ENCODE measurements at places on chromosomes 12 and 14.
A peak's percentile ranks its signal among the peaks of the same experiment; 100 is the strongest.

DNA sequence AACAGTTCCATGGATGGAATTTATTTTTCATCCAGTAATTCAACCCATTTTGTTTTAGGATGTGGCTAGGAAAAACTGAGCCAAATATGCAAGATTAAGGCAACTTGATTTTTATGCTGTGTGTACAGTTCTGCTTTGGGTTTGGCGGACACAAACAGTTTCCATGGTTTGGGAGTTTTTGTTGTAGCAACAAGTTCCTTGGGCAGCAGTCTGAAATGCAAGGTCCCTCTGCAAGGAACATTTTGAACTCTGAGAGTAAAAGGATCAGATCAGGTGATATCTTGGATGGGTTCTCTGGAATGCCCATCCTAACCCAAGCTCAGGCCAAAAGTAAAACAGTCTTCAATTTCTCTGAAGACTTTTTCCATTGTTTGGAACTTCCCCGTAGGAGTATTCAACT, 161.2 kb downstream of the TMX1 start:
- DNase-seq, result no peak

GRCh38 chr12:39581592-39581991, 38.0 kb downstream of the ABCD2 start:
- DNase-seq, result no peak

DNA sequence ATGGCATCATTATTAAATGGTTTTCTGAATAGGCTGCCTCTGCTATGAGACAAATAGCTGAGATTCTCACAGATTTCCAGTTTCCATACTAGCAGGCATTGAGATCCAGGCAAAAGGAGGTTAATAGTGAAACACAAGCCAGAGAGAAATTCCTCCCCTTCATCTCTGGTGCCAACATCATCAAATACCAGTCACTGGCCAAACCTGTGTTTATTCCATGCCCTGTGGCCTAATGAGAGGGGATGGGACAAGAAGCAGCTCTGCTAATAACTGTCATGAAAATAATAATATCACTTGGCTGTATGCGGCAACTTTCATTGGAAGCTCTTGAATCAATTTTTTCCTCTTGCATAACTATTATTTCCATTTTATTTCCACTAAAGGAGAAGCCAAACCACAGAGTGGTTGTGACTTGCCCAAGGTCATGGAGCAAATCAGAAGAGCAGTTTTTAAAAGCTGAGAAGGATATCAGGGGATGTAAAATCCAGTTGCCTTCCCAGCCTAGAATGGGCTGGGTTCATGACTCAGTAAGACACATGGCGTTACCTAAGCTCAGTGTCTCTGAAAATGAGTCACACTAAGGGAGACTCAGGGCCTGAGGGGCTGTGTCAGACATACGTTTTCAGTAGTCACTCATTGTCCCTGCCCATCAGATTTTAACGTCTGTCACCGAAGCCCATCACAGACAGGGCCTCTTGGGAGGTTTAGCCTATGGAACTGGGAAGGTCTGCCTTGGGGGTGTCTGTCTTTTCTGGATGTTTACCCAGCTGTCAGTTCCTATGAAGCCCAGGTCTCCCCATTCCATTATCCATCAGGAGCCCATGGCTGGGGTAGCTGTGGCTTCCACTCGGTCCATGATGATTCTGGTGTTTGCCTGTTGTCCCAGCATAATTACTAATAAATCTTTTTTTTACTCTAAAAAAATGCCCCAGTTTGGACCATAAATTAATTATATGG, 208.8 kb upstream of the EEA1 start:
- DNase-seq, result no peak

- no peak for DNase-seq
Measured at GRCh38 chr14:77114609-77115008, 16.6 kb downstream of the CIPC start.

- no peak for DNase-seq
Measured at GRCh38 chr12:26374934-26375680, 179.7 kb downstream of the SSPN start.

GRCh38 chr12:11846488-11846887, 197.0 kb downstream of the ETV6 start:
- no peak for DNase-seq

DNA sequence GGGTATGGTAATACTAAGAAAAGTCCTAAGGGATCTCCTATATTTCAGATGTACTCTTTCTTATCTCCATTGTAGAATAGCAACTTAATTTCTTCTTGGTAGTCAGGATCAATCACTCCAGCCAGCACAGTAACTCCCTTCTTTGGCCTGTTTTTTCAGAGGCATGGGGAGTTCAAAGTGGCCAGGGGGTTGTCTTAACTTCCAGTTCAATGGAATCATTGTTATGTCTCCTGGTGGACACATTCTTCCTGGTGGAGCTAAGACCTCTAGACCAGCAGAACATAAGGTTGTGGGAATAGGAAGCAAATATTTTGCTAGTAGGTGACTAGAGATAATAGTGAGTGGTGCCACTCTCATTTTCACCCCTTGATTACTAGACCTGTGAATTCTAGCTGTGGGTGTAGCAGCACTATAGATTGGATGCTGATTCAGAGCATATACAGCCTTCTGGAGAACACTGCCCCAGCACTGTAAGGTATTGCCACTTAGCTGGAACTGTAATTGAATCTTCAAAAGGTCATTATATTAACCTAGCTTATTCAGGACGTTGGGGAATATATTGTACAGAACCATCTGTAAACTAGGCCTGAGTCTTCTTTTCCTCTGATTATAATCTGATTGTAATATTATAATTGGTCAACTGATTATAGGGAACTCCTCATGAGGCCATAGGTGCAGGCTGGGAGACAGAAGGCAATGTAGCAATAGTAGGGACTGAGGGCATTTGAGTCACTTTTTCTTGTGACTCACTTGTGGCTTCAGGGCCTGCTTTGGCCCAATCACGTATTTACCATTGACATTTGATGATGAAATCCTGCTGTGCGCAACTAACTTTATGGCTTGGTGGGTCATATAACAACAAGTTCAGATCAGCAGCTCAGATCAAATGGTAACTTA, 60.2 kb upstream of the ATP2B1 start:
- DNase-seq, result no peak

GRCh38 chr12:45327823-45328383, 112.0 kb downstream of the ANO6 start:
- no peak for DNase-seq

DNA sequence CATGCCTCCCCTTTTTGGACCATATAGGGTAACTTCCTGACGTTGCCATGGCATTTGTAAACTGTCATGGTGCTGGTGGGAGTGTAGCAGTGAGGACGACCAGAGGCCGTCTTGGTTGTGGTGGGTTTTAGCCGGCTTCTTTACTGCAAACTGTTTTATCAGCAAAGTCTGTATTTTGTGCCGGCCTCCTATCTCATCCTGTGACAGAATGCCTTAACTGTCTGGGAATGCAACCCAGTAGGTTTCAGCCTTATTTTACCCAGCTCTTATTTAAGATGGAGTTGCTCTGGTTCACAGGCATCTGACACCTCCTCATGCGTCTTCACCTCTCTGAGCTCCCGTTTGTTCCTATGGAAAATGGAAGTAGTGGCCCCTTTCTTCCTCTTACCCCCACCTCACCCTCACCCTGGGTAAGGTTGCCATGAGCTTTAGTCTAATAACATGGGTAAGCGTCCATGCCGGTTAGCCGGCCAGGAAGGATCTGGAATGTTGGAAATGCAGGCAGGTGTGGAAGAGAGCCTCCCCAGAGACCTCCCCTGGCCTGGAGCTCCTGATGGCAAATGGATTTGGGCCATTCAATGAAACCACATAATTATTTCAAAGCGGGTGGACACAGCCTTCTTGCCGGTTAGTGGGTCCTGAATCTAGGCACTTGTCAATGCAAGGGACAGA, 18.6 kb downstream of the HHIPL1 start:
- DNase-seq, result no peak

DNA sequence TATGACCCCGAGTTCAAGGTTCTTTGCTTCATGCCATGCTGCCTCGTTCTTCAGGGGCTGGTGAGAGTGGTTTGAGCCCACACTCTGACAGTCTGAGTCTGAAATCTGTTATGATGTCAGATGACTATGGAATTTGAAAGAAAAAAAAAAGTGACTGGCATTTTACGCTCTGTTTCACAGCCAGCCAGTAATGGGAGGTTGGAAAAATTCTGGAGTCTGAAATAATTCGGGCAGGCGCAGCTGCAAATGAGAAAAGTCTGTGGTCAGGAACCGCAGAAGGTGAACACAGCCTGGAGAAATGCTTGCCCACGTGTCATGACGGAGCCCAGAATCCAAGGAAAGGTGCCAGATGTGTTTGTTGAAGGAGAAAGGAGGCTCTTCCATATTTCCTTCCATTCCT, 269.8 kb upstream of the PWP1 start:
- DNase-seq, result no peak

DNA sequence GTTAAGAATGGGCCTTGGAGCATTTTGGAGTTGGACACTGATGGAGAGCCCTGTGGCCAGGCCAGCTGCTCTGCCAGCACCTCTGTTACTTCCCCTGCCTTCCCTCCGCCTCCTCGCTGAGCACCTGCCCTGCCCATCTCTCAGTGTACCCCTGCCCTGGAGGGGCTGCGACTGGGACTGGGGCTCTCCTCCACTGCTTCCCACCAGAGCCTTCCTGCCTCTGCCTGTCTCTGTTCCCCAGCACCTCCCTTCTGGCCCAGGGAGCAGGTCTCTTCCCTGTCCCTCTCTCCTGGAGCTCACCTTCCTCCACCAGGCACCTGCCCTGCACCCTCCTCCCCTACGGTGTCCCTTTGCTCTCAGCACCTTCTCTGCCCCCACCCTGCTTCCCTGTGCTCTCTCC, 62.1 kb downstream of the WDR20 start:
- no peak for DNase-seq

- DNase-seq, result no peak
Measured at GRCh38 chr14:90561920-90562319, 165.1 kb downstream of the CALM1 start.

DNA sequence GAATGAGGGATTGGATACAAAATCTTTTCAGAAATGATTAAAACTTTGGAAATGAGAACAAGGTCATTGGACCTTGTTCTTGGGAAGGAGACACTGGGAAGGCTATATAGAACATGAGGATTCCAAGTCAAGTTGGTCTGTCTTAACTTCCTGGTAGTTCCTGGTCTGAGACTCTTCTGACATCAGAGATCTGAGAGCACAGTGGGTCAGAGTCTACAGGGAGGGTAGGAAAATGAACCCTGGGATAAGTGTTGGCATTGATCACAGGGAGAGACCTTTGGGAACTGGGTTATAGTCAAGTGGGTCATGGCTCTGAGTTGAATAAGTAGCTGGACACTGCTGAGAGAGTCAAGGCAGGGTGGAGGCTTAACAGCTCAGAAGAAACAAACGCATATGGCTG, 17.3 kb upstream of the KCNA1 start:
- no peak for DNase-seq

- DNase-seq, result no peak
Measured at GRCh38 chr14:64574371-64575107, 24.8 kb downstream of the PPP1R36 start.

DNA sequence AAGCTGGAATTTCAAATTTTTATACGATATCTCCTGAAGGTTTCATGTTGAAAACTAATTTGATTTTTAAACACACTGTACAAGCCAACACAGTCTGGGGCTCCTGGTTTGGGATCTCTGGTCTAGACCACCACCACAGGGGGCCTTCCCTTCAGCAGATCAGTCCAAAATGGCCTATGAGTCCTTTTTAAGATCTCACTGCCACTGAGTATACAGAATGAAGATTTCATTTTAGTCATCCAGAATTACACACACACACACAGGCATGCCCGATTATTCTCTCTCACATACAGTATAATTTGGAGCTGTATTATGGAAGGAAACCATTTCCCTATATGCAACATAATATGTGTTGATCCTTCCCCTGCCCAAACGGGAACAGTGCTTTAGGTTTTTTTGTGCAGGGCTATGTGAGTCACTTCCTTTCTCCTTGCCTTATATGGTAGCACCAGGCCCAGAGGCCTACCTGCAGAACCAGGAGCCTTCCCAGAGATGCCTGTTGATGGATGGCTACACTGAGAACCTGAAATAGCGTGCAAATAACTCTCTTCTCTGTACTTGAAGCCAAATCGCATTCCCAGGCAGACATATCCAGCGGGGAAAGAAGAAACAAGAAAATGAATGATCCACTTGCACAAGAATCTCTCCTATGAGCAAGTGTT, 28.1 kb upstream of the WNK1 start:
- peak; percentile 45 for DNase-seq

GRCh38 chr12:125738211-125738610, 673.0 kb downstream of the AACS start:
- no peak for DNase-seq

DNA sequence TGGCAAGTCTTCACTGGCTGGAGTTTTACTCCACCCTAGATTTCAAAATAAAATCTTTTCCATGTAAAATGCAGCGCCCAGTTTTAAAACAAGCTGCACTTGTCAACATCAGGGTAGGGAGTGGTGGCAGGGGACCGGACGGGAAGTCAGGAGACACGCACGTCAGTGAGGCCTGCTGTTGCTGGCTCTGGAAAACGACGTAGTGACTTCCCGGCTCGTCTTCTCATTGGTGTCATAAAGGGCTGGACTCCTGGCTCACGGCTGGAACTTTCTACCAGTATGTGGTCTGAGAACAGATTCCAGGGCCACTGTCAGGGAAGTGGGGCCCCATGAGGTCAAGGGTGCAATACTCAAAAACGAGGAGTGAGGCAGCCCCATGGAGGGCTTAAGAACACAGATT, 64.2 kb upstream of the FOXN3 start:
- no peak for DNase-seq

DNA sequence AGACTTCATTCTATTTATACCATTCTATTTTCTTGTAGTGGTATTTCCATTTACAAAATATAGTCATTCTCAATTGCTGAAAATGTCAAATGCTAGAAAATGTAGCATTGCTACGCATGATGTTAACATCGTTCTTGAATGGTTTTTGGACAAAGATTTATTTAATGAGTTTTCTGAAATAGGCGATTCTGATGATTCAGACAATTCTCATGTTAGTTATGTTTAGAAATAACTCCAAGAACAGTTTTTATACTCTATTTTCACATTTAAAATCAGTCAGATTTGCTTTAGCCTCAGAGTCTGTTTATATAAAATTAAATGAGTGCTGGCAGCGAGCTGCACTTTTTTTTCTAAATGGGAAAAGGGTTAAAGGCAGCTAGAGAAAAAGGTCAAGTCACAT, 414.8 kb upstream of the MGAT4C start:
- DNase-seq, result no peak

GRCh38 chr14:84704601-84705000, 825.3 kb upstream of the FLRT2 start:
- DNase-seq, result no peak

- no peak for DNase-seq
Measured at GRCh38 chr12:63525831-63526230, 142.5 kb downstream of the DPY19L2 start.

DNA sequence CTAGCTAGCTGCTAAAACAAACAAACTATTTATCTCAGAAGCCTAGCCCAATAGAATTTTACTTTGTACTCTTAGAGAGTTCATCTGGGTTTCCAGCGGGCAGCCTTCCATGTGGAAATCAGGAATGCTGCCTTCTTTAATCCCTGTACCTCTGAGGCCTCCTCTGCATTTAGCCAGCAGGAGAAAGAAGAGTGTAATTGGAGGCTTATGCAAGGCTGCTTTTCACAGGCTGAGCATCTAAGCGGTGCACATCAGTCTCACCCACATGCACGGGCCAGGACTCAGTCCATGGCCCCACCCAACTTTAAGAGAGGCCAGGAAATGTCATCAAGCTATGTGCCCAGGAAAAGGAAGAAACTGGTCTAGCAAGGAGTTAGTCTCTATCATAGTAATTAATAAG, 14.0 kb upstream of the PTGDR start:
- DNase-seq, result no peak

GRCh38 chr12:106223485-106224354, 24.1 kb downstream of the CKAP4 start:
- DNase-seq, result peak; percentile 76

Measured in CD4-positive, alpha-beta T cell treated with Interleukin-21 for 1 hour (primary cell).